ENCODE measurements at places on chromosomes 13 and 19. TPM values are rescaled to one million over a fixed set of nuclear protein-coding genes. Genes with fewer than 3 reads are reported as not detected.

DNA sequence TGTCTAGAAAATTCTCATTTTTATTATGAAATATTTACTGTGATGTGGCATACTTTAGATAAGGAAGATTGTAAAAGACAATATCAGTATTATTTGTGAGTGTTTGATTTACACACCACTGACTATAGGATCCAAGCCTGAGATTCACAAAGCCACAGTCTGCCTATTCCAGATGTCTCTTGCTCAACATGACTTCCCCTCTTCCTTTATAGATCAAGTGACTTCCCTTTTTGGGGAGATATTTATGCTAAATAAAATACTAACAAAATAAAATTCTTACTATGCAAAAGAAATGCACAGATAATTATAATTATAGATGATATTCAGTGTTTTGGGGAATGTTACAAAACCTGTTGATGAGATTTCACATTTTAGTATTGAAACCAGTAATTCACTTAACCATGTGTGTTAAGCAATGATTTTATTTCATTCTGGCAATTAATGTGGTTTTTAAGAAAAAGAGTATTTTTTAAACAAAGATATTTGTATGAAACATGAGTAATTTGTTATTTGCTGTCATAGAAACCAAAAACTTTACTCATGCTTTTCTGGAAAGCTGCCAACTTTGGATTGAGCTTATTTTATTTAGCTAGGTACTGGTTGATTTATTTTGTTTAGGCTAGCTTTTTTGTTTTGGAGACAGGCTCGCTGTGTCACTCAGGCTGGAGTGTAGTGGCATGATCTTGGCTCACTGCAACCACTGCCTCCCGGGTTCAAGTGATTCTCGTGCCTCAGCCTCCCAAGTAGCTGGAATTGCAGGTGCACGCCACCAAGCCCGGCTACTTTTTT is 13.7 kb upstream of the GPR183 start:
- peak; percentile 75 for DNase-seq

OR7C1 gene
- not detected for total RNA-seq

- no peak for DNase-seq
These were observed 21.7 kb upstream of the TFDP1 start for GRCh38 chr13:113562844-113563243.

TUBB4A gene
- 4.7 TPM for total RNA-seq

- no peak for DNase-seq
These were observed 31.8 kb downstream of the TPP2 start for GRCh38 chr13:102628559-102628958.

GRCh38 chr19:1675633-1676350 is 23.4 kb upstream of the TCF3 start:
- DNase-seq = no peak

DNA sequence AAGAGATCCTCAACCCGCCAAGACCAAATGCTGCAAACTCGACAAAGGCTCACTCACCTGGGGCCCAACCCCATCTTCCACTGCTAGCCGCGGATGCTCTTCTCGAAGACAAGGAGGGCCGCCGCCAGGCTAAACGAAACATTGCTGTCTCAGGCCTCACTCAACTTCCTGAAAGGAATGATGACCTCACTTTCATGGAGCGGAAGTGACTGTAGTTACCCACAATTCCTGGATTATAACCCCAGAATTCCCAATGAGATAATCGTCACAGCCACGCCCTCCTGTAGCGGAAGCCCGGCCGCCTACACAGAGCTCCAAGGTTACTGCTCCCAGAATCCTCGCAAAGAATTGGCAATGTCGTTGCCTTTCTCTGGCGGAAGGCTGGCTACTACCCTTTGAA is 10.5 kb upstream of the ZNF112 start:
- no peak for DNase-seq

- peak; percentile 93 for DNase-seq
These were observed 16.2 kb upstream of the AP1M2 start for GRCh38 chr19:10603084-10603872.

DNA sequence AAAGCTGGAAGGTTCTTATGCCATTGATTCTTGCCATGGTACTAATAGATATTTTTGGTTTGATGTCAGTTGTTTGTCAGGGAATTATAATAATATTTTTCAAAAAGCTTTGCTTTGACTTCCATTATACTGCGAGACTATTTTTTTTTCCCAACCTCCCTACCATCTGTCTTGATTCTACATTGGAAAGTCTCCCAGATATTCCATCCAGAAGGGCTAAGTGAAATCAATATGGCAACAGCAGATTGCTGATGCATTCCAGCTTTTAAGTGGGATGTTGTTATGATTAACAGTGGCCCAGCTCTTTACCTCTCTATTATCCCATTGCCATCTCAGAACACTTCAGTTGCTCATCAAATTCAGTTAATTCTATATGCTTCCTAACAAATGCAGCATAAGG is 247.4 kb downstream of the OXGR1 start:
- DNase-seq = no peak

- no peak for DNase-seq
These were observed 1224.4 kb downstream of the EFNB2 start for GRCh38 chr13:105311094-105311493.

GRCh38 chr13:50909605-50910484 is at the start of gene RNASEH2B:
RNASEH2B (plus strand) TSS chr13:50909791; CDS start chr13:50910077, 286 bp downstream.
- peak; percentile 79 for DNase-seq

All from CD4-positive, alpha-beta memory T cell (primary cell).